LHCN-M2 (cell line): ENCODE measurements at places on chromosomes 5 and 9. TPM values are rescaled to one million over a fixed set of nuclear protein-coding genes. Genes with fewer than 3 reads are reported as not detected.
A peak's percentile ranks its signal among the peaks of the same experiment; 100 is the strongest.

TAS2R1 gene
- total RNA-seq, result not detected in 2 replicates

GRCh38 chr9:26335116-26335515, 557.5 kb downstream of the CAAP1 start:
- no peak for DNase-seq

ACOT12 gene
- not detected in 2 replicates for total RNA-seq

- DNase-seq, result no peak
Observed at GRCh38 chr5:80369521-80369920, 38.3 kb upstream of the ZFYVE16 start.

GRCh38 chr9:127848756-127849504, 5.5 kb downstream of the ENG start:
- no peak for DNase-seq

PCDHB7 gene
- 2.0 and 3.4 TPM in 2 replicates for total RNA-seq

TSSK1B gene
- total RNA-seq, result 0.06 and 0.52 TPM in 2 replicates

FEM1C gene
- total RNA-seq, result 19.6 and 22.1 TPM in 2 replicates

DNA sequence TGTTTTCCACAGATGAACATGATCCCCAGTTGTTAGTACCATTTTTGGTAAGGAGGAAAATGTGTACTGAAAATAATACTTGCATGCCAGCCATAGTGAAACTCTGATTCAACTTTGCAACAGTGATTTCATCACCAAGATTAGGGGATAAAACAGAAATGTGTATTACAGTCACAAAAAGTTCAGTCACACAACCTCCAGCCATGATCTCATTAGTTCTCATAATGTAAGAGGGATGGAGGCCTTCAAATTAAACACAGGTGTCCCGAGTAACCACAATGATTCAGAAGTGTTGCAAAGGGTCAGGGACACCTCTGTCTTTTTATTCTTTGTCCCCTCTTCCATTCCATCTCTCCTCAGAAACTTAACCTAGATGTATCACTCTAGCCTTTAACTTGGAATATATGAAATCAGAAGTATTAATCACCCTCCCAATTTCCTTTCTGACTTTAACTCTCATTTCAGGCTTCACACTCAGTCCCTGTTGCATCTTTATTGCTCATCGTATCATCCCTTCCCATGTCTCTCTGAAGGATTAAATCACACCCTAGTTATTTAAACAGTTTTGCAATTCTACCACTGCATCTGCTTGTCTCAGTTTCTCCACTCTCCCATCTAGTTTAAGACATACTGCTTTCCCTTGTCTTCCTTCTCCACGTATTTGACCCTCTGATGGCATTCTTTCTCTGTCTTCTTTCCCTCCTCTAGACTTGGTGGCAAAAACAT, 291.2 kb downstream of the ADAMTS6 start:
- DNase-seq, result peak; percentile 96

GRCh38 chr9:18442629-18443491, 31.1 kb upstream of the ADAMTSL1 start:
- peak; percentile 83 for DNase-seq

NFIB gene
- 9.0 and 13.0 TPM in 2 replicates for total RNA-seq

DNA sequence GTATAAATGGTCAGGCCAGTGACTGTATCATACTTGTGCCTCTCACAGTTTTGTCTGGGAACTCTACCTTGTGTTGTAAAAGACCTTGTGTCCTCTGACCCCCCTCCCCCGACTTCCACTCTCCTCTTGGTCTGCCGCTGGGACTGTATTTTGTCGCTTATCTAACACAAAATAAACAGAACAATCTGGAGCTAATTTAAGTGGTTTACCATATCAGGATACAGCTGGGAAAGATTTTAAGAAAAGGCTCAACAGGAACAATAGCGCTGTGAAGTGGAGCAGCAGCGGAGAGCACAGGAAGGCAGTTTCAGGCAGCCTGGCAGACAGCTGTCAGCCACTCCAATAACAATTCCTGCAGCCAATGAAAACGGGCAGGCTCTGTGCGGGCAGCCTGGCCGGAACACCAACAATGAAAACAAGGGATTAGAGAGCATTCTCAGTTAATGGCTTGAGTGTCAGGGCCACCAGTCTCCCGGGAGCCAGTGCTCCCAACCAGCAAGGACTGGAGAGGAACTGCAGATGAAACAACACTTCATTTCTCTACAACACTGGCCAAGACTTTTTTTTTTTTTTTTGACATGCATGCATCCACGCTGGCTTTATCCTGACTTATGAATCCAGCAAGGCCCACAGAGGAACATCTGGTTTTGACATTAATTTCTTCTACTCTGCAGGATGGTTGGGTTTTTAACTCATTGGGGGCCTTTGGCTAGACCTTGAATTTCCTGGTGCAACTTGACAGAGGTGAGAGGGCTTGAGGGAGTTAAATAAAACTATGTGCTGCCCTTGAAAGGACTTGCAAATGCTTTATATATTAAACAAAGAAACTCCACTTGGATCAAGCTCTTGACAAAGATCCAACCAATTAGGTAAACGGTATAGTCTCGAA, 76.7 kb downstream of the ARSB start:
- DNase-seq, result peak; percentile 87

DNA sequence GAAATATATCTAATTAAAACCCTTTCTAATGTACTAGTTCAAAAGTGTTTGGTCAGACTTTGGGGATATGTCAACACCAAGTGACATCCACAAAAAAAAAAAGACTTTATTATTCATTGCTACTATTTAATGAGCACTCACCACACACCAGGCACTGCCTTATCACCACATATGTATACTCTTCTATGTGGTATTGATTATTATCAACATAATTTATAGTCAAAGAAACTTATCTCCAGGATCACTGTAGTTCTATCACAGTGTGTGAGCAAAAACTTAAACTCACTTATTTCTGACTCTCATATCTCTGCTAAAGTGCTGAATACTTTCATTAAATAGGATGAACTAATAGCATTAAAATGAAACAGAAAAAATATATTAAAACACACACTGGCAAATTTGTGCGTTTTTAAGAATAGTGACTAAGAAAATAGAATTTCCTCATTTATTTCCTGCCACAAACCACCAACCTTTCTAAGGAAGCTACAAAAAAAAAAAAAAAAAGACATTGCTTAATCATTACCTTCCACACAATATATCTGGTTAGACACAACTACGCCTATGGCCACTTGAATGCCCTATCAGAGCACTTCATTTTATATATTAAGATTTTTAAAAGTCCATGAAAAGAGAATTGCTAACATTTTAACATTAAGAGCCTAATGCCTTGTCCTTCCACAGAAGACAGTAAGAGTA, 12.8 kb downstream of the SLCO4C1 start:
- DNase-seq, result no peak

SLC45A2 gene
- total RNA-seq, result 0.19 TPM in 1 of 2 replicates, not detected in the other

PCDHB6 gene
- total RNA-seq, result 0.34 and 0.38 TPM in 2 replicates

PCDHB14 gene
- total RNA-seq, result 4.3 and 4.9 TPM in 2 replicates

- DNase-seq, result peak; percentile 12
Observed at GRCh38 chr9:3125602-3126405, 281.9 kb upstream of the PUM3 start.

GRCh38 chr9:81635521-81636254, 53.7 kb downstream of the TLE1 start:
- no peak for DNase-seq

WDR38 gene
- not detected in 2 replicates for total RNA-seq

GRCh38 chr5:148873120-148873519, 46.7 kb downstream of the ADRB2 start:
- DNase-seq, result no peak

ACSL6 gene
- not detected in 2 replicates for total RNA-seq

RMRP gene
- total RNA-seq, result 5,651 and 6,728 TPM in 2 replicates

TLX3 gene
- not detected in 2 replicates for total RNA-seq
